ENCODE measurements at places on chromosomes 7 and 10. TPM values are rescaled to one million over a fixed set of nuclear protein-coding genes. Genes with fewer than 3 reads are reported as not detected.

Gene PROSER2
- 0.27 TPM for total RNA-seq

Gene AKR1C8
- 0.27 TPM for total RNA-seq

Gene CYP2C18
- not detected for total RNA-seq

Gene DYNC1I1
- not detected for total RNA-seq

Gene TAS2R3
- total RNA-seq = 1.4 TPM
